CD4-positive, alpha-beta T cell treated with Interleukin-10 for 1 hour (primary cell): ENCODE measurements at places on chromosomes 5 and 9.

GRCh38 chr5:128052780-128053179 lies 30.8 kb upstream of the SLC12A2 start:
- DNase-seq: no peak

DNA sequence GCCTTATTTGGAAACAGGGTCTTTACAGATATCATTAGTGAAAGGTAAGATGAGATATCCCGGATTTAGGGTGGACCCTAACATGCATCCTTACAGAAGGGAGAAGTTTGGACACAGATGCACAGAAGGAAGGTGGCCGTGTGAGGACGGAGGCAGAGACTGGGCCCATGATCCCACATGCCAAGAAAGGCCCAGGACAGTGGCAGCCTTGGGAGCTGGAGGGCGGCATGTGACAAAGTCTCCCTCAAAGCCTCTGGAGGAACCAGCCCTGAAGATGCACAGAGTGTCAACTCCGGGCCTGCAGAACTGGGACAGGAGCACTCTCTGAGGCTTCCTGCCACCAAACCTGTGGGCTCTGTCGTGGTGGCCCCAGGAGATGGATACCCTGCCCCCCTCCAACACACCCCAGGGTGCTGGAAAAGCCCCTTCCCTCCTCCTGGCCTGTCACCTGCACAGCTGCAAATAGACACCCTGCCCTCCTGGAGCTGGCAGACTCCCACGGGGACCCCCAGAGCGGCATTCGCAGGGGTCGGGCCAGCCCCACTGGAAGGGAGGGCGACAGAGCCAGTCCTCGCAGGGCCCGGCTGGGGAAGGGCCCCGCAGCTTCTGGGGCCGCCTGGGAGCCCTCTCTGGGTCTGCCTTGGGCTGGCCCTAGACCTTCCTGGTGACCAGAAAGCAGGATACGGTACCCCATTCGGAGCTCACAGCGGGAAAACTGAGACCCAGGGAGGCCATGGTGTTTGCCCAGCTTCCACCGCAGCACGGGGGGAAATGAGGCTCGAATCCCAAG lies 7.9 kb downstream of the NACC2 start:
- DNase-seq: no peak

DNA sequence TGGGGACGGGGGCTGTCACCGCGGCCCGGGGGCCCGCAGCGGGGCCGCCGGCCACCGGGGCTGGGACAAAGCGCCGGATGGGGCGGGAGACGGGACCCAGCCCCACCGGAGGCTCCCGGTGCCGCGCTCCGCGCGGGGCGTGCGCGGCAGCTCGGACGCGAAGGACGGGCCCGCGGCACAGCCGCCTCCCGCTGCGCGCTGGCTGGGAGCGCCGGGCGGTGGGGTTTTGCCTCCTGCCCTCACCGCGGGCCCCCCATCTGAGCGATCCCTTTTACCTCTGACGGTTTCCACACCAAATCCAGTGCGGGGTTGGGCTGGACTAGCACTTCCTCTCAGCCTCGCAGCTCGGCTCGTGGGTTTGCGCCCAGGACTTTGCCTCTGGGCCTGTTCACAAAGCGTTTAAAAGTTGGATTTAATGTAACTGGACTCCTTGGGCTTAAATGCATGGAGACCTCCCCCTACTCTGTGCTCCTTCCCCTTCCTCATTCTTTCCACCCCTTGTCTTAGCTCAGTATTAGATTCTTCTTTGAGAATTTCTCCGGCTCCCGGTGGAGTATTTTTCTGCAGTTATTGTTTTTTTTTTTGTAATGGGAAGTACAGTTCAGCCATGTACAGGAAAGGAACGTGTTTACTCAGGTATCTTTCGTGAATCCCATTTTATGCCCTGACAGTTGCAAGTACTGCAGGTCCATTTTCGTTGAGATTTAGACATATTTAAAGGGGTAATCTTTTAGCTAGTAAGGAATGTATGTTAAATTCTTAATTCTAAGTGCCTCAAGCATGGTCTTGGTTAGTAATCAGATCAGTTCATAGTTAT lies 691 bp downstream of the FCHO2 start:
- DNase-seq: peak; percentile 19

GRCh38 chr5:133285583-133286021 lies 233.8 kb downstream of the HSPA4 start:
- no peak for DNase-seq

DNA sequence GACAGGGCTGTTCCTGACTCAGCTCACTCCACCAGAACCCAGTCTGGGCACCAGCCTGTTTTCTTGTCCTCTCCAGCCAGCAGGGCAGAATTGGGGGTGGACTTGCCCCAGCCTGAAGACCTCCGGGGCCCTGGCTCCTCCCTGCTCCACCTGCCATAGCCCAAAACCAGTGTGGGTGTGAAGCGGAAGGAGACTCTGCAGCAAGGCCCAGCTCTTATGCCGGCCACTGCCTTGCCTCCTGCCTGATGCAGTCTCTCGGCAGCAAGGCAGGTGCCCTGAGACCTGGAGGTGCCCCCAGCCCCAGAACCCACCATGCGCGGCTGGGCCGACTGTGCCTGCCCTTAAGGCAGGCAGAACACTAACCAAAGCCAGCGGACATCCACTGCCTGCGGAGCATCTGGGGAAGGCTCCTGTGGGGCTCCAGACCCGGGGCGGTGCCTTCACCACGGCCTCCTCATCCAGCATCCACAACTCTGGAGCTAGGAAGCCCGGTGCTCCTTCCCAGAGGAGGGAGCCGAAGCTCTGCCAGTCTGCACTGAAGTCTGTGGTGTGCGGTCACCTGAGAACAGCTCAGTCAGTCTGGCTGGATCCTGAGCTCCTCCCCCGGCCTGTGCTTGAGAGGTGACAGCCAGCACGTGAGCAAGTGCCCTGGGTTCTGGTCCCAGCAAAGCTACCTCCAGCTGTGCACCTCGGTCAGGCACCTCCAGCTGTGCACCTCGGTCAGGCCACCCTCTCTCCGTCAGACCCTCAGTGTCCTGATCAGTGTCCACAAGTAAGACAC lies 116.7 kb downstream of the ADAMTS2 start:
- no peak for DNase-seq

GRCh38 chr5:140005145-140005591 lies 37.9 kb downstream of the NRG2 start:
- DNase-seq: no peak

GRCh38 chr9:136617746-136618579 lies 44.8 kb upstream of the EGFL7 start:
- no peak for DNase-seq

- DNase-seq: peak; percentile 49
These were observed 1.1 kb downstream of the LARP1 start for GRCh38 chr5:154756009-154756867.

GRCh38 chr5:133429046-133429445 lies 183.3 kb downstream of the FSTL4 start:
- no peak for DNase-seq

- no peak for DNase-seq
These were observed 523.9 kb downstream of the TAF11L14 start for GRCh38 chr5:18158166-18158565.

GRCh38 chr5:32277798-32278197 lies 34.9 kb downstream of the MTMR12 start:
- DNase-seq: no peak

- no peak for DNase-seq
These were observed 153.5 kb downstream of the RAPGEF6 start for GRCh38 chr5:131481569-131481968.

- DNase-seq: peak; percentile 87
These were observed 226.5 kb upstream of the MAP3K1 start for GRCh38 chr5:56588636-56589480.

DNA sequence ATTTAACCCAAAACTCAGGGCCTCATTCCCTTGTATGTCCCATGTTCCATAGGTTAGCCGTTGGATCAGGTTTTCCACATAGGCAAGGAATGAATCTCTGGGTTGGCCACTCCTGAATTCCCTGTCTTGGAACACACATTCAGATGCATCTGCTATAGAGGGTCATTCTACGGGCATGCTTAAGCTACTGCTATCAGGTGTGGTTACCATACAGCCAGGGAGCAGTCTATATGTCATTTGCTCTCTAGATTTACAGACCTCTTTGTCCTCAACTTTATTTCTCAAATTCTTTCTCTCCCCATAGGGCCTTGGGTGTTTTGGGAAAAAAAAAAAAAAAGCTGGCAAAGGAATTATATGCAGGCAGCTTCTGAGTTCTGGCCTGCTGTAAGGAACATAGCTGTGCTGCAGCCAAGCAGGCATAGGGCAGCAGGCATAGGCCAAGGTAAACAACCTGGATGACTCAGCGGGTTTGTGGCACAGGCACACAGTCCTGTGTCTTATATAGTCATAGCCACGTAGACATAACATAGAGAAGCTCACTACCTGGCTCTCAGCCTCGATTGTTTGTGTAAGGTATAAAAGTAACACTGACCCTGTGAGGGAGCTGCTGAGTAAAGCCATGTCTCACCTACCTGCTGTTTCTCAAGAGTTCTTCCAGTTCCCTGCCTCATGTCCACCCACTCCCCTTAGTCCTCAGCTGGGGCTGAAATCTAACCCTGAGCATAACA lies 141.5 kb downstream of the OSTF1 start:
- DNase-seq: no peak

- DNase-seq: no peak
These were observed 49.7 kb downstream of the PARP8 start for GRCh38 chr5:50716134-50716533.

GRCh38 chr9:110065532-110065931 lies 142.4 kb downstream of the C9orf152 start:
- DNase-seq: no peak

DNA sequence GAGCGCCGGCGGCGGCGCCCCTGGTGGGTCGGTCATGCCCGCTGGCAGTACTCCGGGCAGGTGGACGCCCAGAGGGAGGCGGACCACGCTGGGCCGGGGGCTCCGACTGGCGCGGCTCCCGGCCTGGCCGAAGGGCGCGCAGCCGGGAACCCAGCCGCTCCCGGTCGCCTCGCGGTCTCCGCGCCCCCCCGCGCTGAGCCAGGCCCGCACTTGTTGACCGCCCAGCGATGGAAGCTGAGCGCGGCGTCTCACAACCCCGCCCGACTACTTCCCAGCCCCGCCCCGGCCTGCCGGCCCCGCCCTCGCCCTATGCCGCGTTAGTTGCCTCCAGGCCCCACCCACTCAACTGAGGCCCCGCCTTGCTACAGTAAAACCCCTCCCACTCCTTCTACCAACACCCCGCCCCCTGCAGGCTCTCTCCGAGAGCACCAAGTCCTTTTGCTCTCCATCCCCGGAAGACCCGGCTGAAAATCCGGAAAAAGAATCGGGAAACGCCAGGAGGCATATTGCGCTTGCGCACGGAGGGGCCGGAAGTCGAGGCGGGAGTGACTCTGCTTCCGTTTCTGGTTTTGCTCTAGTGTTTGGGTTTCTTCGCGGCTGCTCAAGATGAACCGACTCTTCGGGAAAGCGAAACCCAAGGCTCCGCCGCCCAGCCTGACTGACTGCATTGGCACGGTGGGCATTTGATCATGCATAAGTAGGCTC lies at the start of the genes BAG1 and CHMP5:
BAG1 (minus strand) TSS at position 236 of the 705 bp plus-strand sequence.
CHMP5 (plus strand) TSS at position 577 of the 705 bp plus-strand sequence; CDS start at position 607, 30 bp downstream.
- peak; percentile 100 for DNase-seq

DNA sequence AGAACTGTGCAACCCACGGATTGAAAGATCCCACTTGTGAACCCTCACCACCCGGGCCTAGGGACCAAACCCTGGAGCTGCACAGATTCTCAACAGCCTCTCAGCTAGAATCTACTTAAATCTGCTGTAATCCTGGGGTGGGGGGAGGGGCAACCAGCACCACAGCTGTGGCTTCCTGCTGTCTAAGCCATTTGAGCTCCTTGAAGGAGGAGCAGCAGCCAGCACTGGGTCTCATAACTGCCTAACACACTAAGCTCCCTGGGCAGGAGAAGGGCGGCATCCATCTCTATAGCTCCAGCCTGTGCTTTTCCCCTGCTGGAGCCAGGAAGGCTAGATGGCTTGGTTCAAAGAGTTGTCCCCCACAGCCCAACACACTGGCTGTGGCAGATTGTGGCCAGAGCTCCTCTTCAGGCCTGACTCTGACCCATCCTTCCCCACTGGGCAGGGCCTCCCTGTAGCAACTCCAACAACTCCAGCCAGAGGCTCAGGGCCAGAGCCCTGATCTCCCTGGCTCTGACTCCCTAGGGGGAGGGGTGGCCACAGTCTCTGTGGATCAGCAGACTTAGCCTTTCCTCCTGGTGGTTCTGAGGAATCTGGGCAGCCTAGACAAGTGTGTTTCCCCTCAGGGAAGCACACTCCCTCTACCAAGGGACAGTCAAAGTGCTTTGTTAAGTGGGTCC lies 72.0 kb upstream of the C9orf72 start:
- no peak for DNase-seq

GRCh38 chr5:73213566-73213998 lies 40.6 kb downstream of the TMEM174 start:
- DNase-seq: no peak

- DNase-seq: no peak
These were observed 42.4 kb downstream of the MRRF start for GRCh38 chr9:122307061-122307460.

- DNase-seq: no peak
These were observed 543.9 kb upstream of the SEMA6A start for GRCh38 chr5:117118499-117118898.

GRCh38 chr5:168853972-168854371 lies 274.8 kb upstream of the PANK3 start:
- DNase-seq: no peak

DNA sequence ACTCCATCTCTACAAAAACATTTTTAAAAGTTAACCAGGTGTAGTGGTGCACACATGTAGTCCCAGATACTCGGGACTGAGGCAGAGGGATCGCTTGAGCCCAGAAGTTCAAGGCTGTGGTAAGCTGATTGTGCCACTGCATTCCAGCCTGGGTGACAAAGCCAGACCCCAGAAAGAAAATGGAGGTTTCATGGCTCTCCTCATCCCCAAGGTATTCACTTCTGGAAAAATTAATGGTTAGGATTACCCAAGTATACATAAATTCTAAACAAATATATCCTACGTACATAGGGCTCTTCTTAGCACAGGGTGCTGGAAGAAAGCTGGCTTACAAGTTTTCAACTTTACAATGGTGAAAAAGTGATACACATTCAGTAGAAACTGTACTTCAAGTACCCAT lies 18.6 kb upstream of the RECK start:
- no peak for DNase-seq

- DNase-seq: no peak
These were observed 14.6 kb downstream of the TRIM14 start for GRCh38 chr9:98104445-98104881.

DNA sequence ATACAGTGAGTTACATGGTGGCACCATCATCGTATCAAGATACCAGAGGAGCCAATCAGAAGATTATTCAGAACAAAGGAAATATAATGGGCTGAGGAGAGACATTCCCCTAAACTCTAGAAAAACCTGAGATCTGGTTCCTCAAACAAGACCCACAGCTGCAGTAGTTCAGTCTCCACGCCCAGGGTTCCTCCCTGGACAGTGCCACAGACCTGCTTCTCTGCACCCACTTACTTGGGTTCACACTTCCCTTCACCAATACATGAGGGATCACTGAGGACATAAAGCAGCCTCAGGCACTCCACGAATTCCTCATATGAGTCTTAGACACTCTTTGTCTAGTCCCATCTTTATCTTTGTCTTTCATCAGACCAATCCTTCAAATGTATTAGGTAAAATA lies 101.7 kb downstream of the APTX start:
- DNase-seq: no peak

- DNase-seq: no peak
These were observed 7.5 kb downstream of the ZNF366 start for GRCh38 chr5:72499730-72500129.
